ENCODE measurements at places on chromosomes 7 and 10. TPM values are rescaled to one million over a fixed set of nuclear protein-coding genes. Genes with fewer than 3 reads are reported as not detected.
A peak's percentile ranks its signal among the peaks of the same experiment; 100 is the strongest.

DNA sequence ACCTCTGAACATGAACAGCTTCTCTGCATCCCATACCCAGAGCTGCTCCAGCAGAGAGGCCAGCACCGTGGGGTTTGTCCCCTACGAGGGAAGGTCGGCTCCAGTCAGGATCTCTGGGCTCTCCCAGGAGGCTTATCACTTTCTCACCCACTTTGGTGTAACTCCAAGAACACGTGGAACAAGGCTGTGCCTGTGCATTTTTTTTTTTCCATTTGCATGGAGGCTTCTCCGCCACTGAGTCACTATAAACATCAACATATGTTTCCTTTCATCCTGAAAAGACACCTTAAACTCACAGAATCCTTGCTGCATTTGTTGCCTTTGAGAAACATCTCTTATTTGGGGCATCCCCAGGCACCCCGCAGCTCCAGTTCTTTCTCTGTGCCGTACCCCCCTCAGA, 29.4 kb upstream of the ECHDC3 start:
- H3K36me3 ChIP-seq: no peaks in the 10 kb centered on the region
- H3K4me3 ChIP-seq: no peak overlapping the region
- DNase-seq: no peak
- H3K27ac ChIP-seq: no peak overlapping the region
- H3K27me3 ChIP-seq: no peaks in the 10 kb centered on the region
- peaks cover 45% of the 10 kb centered on the region for H3K4me1 ChIP-seq

Gene TLX1
- 0.33 TPM for total RNA-seq

- H3K36me3 ChIP-seq: no peaks in the 10 kb centered on the region
- DNase-seq: no peak
- no peaks in the 10 kb centered on the region for H3K27me3 ChIP-seq
Observed at GRCh38 chr7:10804770-10805169, 168.9 kb upstream of the PHF14 start.

- peaks cover 26% of the 10 kb centered on the region for H3K4me1 ChIP-seq
- DNase-seq: peak; percentile 18
- no peaks in the 10 kb centered on the region for H3K36me3 ChIP-seq
- peak overlapping the region; percentile 45 for H3K27ac ChIP-seq
- no peak overlapping the region for H3K4me3 ChIP-seq
Observed at GRCh38 chr10:50503661-50504320, 120.0 kb downstream of the SGMS1 start.

DNA sequence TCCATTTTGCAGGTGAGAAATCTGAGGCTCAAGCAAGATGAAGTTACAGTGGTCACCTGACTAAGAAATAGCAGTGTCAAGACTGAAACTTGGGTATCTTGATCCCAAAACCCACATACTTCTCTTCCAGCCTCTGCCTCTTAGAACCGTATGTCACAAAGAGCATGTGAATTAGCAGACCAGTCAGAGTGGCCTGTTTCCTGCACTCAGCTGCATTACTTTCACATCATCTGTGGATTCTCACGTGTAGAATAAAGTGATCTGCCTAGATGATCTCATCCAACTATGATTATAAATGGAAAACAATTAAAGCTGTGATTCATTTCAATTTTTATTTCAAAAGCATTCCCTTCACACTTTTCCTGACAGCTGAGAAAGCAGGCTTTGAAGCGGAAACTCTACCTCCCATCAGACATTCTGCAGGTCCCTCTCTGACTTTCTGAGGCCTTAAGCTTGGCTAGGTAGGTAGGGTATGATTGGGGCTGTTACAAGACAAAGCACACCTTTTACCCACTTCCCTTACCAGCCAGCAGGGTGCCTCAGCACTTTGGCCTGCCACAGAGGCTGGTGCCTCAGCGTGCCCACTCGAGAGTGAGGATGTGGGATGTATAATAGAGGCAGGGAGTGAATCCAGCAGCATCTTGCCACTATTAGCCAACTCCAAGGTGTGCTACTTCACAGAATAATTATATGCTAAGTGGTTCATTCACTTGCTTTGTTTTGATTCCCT, 70.2 kb upstream of the PDE1C start:
- H3K4me3 ChIP-seq: no peak overlapping the region
- no peaks in the 10 kb centered on the region for H3K36me3 ChIP-seq
- DNase-seq: no peak
- no peaks in the 10 kb centered on the region for H3K27me3 ChIP-seq
- H3K27ac ChIP-seq: no peak overlapping the region
- H3K4me1 ChIP-seq: no peaks in the 10 kb centered on the region

Gene PLOD3
- 103 TPM for total RNA-seq

Gene TCERG1L
- not detected for total RNA-seq

- H3K36me3 ChIP-seq: no peaks in the 10 kb centered on the region
- H3K4me3 ChIP-seq: no peak overlapping the region
- no peak overlapping the region for H3K27ac ChIP-seq
- H3K27me3 ChIP-seq: no peaks in the 10 kb centered on the region
Observed at GRCh38 chr7:80312139-80312661, 177.6 kb downstream of the GNAI1 start.

Data from K562 (cell line).